Fibroblast of skin of left quadriceps (primary cell): ENCODE measurements at places on chromosomes 2 and 18.

- DNase-seq, result no peak
Observed at GRCh38 chr2:46389417-46389916, 89.9 kb upstream of the TMEM247 start.

- no peak for DNase-seq
Observed at GRCh38 chr2:45983213-45983612, 314.0 kb upstream of the EPAS1 start.

GRCh38 chr18:49672853-49673252 lies 111.0 kb downstream of the LIPG start:
- no peak for DNase-seq

- no peak for DNase-seq
Observed at GRCh38 chr2:178160601-178161000, 33.7 kb upstream of the OSBPL6 start.

DNA sequence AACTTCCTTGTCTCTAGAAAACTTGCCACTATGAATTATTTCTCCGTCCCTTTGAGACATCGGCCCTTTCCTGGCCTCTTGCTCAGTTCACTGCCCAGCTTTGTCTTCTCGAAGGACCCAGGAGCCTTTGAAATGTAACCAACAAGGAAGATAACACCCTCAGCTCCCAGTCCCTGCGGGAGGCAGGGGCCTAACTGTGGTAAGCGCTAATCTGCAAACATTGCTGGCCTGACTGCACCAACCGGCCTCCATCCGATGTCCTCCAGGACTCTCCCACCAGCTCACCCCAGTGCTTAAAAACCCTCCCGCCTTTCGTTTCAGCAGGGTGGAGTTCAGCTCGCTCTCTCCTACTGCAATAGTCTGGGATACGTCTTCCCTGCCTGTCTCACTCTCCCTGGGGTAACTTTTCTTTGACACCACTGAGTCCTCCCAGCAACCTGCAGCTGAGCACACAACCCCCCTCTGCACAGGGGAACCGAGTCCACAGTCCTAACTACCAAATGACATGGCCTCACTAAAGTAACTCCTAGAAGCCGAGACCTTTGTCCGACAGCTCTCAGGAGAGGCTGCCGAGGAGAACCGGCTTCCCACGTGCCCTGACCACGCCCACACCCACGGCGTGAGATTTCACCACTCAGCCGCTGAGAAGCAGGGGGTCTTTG lies 76.1 kb downstream of the MBP start:
- no peak for DNase-seq

DNA sequence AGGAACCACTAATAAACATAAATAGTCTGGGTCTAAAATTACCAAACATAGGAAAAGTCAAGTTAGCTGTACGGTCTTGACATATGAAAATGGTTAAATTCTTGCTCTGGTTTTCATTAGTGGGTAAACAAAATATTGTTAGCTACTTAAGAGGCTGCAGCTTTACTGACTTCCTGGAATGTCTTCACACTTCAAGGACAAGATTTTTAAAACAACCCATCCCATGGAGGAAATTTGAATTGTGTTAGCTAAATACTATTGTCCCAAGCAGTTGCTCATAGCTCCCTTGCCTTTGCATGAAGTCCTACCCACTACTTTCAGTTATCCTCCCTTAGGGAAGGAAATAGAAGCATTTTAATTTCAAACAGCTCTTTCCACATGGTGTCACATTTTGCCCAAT lies 128.5 kb downstream of the EPHA4 start:
- DNase-seq, result peak; percentile 49

DNA sequence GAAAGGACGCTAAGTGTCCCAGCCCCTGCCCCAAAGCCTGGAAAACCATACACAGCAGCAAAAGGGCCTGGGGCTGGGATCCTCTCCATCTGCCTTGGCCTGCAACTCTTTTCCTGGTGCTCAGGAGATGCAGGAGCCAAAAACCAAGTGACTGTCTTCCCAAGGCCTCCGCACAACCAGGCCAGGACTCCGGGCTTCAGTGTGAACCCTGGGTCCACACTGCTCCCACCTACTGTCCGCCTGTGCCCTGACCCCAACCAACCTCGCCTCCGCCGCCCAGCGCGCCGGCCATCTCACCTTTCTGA lies 1.1 kb downstream of the FEV start:
- DNase-seq, result no peak

DNA sequence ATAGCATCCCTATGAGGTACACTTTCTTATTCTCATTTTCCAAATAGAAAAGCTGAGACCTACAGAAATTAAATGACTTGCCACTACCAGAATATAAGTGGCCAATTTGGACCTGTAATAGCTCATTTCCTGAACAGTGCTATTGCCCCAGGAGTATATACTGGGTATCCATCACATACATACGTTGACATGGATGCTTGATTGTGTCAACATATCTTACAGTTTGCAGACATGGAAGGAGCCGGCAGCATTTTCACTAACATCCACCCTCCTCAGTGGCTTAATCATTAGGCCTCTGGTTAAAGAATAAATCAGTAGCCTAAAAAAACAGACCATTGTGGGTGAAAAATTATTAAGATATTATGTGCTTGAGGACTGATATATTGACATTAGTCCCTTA lies 829.3 kb downstream of the LRP1B start:
- no peak for DNase-seq

GRCh38 chr18:49250816-49251388 lies 209.5 kb downstream of the DYM start:
- DNase-seq, result no peak

DNA sequence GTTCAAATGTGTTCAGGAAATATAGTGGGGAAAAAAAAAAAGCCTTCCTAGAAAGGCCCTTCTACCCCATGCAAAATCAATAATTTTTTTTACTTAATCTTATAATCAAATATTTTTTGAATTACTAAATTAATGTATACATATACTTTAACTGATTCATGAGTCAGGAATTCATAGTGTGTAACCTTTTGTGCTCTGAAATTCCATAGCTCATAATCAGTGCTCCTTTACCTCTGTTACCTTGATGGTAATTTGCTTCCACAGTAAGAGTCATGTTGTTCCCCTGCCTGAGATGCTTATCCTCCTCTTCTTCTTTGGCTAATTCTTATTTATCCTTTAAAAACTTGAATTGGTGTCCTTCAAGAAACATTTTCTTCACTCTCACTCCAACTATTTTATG lies 414.2 kb downstream of the THSD7B start:
- DNase-seq, result no peak

DNA sequence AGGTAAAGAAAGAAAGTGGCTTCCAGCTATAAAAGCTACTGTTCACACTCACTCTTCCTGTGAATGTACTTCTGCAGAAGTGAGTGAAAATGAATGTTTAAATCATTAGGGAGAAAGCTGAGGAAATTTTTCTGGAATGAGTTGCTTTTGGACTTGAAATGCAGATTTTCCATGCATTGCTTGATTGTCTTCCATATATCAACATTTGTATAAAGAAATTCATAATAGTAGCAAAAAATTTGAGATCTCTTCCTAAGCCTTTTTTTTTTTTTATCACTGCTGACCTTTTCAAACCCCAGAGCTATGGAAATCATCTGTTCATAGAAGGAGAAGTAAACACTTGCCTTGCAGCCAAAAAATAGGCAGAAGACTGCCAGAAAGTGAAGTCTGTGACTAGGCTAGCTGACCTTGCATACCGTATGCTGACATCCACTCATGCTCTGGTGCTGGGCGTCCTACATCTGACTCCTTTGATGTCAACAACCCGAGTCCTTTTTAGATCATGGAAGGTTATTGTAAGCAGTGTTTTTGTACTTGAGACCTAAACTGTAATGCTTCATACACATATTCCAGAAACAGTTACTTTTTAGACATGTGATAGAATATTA lies 154.5 kb upstream of the RASGRP3 start:
- DNase-seq, result peak; percentile 38
